Stimulated activated CD8-positive, alpha-beta memory T cell treated with anti-CD3 and anti-CD28 coated beads, Interleukin-7, amount 100 ng/mL, for 24 hours (primary cell): ENCODE measurements at places on chromosomes 13 and 19.

DNA sequence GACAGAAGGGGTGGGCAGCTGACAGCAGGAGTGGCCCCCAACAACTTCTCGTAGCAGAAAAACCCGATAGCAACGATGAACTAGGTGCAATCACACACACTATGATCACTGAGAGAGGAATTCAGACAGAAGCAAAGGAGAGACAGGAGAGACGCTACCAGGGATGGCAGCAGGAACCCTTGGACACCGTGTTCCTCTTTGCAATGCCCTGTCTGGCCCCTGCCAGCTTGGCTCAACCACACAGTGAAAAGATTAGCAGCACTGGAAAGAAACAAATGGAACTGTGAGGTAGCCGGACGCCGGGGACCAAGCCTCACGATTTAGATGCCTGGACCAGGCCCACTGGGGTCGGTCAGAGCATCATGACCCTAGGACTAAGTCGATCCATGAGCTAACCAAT lies 23.6 kb downstream of the DCAF15 start:
- no peak for DNase-seq

DNA sequence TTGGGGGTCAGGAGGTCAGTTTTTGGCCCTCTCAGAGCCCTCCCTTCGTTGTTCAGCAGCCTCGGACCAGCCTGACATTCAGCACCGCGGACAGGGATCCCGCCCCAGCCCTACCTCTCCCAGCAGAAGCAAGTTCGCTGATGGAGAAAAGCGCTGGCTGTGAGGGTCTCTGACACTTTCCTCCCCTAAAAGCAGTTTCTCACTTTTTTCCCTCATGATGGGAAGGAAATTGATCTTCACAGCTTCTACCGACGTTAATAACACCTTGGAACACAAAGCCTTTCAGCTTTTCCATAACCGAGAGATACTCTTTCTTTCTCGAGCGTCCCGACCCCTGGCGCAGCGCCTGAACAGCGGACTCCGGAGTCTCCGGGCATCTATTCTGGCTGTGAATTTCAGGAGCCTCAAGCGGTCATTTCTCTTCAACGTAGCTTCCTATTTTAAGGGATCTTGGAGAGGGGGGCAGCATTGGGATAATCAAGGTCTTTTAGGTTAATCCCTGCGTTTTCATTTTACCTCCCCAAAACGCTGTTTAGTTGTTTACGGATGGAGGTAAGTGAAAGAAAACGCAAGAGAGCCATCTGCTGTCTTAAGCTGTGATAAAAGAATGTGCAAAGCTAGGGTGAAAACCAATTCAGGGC lies 467.2 kb downstream of the ITGBL1 start:
- DNase-seq = no peak

DNA sequence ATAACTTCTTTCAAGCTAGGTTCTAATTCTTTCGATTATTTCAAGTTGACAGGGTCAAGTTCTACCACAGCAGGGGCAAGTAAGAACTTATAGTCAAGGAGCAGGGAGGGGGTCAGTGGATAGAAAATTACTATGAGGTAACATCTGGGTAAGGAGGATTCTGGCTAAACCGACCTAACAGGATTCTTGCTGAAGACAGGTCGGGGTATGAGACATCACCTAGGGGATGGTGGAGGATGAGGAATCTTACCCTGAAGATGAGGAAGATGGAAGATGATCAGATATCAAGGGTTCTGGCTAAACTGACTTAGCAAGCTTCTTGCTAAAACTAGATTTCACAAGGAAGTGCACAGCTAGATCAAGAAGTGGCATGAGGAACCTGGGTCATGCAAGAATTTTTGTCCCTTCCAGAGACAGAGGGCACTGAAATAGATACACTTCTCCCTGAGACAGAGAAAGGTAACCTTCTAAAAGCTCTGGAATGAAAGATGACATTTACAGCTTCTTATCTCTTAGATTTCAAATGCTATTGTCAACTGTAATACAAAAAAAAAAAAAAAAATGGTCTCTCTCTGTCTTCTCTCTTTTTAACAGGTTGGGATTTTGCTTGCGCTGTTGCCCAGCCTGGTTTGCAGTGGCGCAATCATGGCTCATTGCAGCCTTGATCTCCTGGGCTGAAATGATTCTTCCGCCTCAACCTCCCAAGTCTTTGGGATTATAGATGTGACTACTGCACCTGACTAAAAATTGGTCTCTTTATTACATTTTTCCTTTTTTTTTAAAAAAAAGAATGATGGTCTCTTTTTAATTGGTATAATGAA lies 9.6 kb upstream of the METTL21C start:
- no peak for DNase-seq

- DNase-seq = no peak
Observed at GRCh38 chr13:109494925-109495369, 291.4 kb downstream of the IRS2 start.

- no peak for DNase-seq
Observed at GRCh38 chr19:55486043-55486970, 1.3 kb downstream of the NAT14 start.

DNA sequence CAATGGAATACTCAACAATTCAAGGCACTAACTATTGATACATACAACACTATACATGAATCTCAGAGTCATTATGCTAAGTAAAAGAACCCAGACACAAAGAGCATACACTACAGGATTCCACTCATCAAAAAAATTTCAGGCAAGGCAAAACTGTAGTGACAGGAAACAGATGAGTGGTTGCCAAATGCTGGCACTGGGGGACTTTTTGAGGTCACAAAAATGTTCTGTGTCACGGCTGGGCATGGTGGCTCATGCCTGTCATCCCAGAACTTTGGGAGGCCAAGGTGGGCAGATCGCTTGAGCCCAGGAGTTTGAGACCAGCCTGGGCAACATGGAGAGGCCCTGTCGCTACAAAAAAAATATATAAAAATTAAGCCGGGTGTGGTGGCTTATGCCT lies 129.4 kb downstream of the KL start:
- no peak for DNase-seq

- DNase-seq = no peak
Observed at GRCh38 chr13:111403266-111403665, 82.8 kb downstream of the TEX29 start.

GRCh38 chr13:79870766-79871165 lies 389.8 kb downstream of the NDFIP2 start:
- DNase-seq = no peak

GRCh38 chr13:46629811-46630413 lies 76.9 kb downstream of the LRCH1 start:
- no peak for DNase-seq

DNA sequence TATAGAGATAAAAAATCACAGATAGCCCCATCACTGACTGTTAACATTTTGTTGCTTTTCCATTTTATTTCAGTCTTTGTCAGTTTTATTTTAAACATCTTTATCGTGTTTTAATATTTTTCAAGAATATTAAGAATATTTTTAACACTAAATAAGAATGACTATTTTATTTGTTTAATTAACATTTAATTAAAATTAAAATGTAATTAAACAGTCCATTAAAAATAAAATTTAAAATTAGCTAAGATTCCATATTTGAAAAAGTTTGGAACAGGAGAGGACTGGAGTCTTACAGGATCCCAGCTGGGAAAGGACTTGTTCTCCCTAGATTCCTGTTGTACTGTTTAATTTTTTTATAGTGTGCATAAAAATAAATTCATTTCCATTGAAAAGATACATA lies 54.5 kb downstream of the RGCC start:
- no peak for DNase-seq

GRCh38 chr13:92842145-92842544 lies 384.5 kb upstream of the GPC6 start:
- no peak for DNase-seq

DNA sequence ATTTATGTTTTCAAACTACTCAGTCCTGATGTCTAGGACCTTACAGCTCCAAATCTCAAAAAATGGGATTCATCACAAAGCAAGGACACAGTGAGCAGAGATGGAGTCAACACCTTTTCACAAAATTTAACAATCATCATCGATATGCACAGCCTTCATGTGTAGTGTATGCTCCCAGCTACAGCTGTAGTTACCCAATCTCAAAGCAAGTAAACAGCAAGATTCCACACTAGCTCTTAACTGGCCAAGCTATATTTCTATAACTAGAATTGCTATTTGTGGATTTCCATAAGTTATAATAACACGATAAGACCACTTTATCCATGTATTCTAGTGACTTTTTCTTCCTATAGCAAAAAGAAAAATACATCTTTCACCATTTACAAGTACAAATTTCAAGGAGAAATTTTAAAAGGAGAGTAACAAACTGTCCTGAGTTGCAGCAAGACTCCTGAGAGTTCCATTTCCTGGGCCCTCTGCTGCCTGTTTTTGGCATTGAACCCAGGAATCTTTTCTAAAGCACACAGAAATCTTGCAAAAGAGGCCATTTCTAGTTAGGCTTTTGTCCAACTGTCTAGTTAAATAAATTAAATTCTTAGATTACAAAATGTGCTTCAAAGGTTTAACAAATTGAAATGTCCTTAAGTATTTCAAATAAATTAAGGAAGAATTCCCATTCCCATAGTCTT lies 460.6 kb downstream of the FGF14 start:
- DNase-seq = no peak

DNA sequence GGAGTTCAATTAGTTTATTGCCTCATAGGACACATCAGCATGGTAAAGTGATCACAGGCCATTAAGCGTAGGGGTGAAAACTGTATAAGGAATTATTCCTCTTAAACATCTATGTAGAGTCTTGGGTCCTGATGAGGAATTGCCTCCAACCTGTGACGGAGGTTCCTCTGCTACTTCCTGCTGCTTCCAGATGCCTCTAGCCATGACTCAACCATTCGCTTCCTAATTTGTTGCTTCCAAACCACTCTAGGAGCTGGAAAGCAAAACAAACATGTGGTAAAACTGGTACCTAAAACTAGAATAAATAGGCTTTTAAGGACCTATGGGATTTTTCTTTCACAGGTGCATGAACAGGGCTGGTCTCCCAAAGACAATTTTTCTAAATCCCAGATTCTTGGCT lies 253.8 kb downstream of the KLF12 start:
- no peak for DNase-seq

- no peak for DNase-seq
Observed at GRCh38 chr13:51613535-51613934, 29.3 kb downstream of the WDFY2 start.

GRCh38 chr13:101706651-101707050 lies 254.2 kb downstream of the ITGBL1 start:
- no peak for DNase-seq

GRCh38 chr19:15780610-15781418 lies 6.6 kb upstream of the OR10H5 start:
- no peak for DNase-seq

GRCh38 chr19:37698216-37698615 lies 21.3 kb downstream of the ZNF607 start:
- no peak for DNase-seq

- no peak for DNase-seq
Observed at GRCh38 chr19:7872306-7873204, 1.6 kb downstream of the PRR36 start.

- no peak for DNase-seq
Observed at GRCh38 chr13:20980899-20981298, 78.4 kb upstream of the XPO4 start.
